Adipocyte (in vitro differentiated cells): ENCODE measurements at places on chromosomes 6 and 20.
A peak's percentile ranks its signal among the peaks of the same experiment; 100 is the strongest.

DNA sequence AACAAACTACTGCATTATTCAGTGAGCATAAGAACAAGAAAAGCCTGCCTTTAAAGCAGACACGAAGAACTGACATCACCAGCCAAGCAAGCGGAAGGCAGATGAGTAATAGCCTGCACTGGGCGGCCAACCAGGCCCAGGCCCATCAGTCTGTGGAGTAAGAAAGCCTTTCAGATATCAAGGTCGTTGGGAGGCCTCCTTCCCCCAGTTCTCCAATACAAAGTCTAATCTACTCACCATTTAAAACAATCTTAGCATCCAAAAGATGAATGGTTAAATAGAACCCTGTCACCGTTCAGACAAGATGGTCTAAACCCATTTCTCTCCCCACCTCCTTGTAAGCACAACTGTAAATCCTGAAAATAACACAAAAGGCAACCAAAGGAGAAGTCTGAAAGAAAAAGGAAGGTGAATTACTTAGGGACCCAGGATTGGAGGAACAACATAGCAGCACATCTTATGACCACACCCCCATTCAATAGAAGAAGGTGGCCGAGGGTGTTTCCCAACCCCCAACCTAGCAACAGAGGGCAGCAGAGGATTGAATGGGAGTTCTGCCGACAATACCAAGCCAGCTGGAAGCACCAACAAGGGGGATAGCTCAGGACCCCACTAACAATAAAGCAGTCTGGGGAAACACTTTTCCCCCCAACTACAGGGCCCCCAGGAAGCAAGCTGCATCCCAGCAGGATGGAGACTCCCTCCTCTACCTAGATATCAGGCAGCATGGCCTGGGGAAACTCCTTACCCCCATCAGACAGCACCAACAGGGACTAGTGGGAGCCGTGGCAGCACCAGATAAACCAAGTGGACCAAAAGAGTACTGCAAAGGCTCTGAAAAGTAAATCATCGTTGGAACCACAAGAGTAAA lies 67.9 kb downstream of the ZHX3 start:
- peak; percentile 89 for DNase-seq

DNA sequence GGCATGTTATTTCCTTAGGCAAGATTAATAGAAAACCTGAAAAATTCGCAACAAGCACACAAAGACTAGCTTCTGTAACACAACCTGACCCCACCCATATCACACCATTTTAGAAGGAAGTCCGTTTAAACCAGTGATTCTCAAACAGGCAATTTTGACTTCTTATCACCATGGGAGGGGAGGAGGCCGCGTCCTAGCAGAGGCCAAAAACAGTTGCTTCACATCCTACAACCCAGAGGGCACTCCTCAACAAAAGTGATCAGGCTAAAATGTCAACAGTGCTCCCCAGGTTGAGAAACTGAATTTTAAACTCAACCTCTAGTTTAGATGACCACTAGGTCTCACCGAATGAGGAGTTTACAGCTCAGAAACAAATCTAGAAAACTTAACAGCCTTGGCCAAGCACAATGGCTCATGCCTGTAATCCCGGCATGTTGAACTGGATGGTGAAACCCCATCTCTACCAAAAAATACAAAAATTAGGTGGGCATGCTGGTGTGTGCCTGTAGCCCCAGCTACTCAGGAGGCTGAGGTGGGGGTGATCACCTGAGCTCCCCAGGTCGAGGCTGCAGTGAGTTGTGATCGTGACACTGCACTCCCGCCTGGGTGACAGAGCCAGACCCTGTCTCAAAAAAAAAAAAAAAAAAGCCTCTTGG lies 3.4 kb downstream of the SNX5 start:
- no peak for DNase-seq

DNA sequence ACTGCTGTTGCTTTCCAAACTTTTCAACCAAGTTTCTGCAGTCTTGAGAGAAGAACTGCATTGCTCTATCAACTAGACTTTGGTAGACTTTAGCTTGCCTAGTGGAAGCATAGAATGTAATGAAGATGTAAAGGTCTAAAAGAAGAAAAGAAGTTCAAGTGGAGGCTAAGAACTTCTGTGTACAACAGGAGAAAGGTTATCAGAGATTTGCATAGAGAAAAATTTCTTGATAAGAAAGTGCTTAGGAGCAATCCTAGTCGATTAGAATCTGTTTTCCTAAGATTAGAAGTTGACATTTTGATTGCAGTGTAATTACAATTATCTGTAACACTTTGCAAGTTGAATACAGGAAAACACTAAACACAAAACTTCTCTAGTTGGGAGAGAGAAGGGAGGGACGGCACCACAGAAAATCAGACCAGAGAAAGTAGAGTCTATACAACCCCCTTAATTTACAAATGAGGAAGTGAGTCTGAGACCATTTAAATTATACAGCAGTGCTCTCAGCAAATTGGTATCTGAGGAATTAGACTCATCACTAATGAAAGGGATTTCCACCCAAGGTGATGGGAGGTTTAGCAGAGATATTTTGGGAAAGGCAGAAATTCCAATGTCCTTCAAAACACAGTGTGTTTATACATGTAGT lies 194.3 kb upstream of the MARCKS start:
- no peak for DNase-seq

- DNase-seq = peak; percentile 60
These were observed 780 bp upstream of the TAF4 start for GRCh38 chr20:62066339-62066982.

GRCh38 chr6:144346719-144347447 lies 61.7 kb downstream of the UTRN start:
- peak; percentile 67 for DNase-seq

DNA sequence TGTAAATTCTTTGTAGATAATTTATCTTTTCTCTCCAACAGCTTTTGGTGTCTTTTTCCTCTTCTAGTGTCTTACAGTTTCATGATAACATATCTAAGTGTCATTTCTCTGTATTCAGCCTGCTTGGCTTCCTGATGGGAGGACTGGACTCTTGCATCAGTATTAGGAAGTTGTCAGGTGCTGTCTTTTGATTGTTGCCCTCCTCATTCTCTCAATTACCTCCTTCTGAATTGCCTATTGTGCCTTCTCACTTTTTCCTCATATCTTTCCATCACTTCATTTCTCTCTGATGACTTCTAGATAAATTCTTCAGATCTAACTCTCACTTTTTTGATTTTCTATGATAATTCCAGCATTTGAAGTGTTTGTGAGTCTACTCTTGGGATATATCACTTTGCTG lies 154.4 kb upstream of the MLIP start:
- DNase-seq = no peak

GRCh38 chr6:54747955-54748354 lies 98.6 kb upstream of the FAM83B start:
- no peak for DNase-seq

GRCh38 chr20:37534401-37535157 lies 6.9 kb upstream of the BLCAP start:
- peak; percentile 91 for DNase-seq

DNA sequence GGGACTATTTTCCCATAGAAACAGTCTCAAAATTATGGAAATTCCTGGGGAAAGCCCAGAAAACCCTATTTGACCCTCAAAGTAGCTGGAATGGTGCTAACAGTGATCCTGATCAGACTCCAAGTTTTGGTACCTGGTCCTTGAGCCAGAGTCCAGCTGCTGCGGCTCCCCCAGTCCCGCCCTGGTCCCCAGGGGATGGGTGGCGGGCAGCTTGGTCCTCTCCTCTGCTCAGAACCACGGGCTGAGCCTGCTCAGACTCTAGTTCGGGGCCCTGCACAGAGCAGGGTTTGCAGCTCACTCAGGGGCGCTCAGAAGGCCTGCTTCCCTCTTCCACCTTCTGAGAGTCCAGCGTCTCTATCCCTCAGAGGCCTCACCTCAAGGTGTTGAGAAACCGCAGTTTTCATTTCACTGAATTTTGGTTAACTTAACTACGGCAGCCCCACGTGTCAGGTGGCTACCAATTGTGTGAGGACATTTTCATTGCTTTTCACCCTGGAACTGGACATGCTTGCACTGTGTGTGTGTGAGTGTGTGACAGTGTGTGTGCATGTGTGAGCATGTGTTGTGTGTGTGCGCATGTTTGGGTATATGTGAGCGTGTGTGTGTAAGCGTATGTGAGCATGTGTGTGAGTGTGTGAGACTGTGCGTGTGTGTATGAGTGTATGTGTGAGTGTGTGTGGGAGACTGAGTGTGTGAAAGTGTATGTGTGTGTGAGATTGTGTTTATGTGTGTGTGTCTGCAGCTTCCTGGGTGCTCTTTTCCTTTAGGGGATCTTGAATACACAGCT lies 44.2 kb upstream of the PDE10A start:
- DNase-seq = no peak

GRCh38 chr20:58625585-58625984 lies 25.5 kb upstream of the STX16 start:
- no peak for DNase-seq

- DNase-seq = no peak
These were observed 235.3 kb downstream of the TMEM242 start for GRCh38 chr6:157087974-157088373.

DNA sequence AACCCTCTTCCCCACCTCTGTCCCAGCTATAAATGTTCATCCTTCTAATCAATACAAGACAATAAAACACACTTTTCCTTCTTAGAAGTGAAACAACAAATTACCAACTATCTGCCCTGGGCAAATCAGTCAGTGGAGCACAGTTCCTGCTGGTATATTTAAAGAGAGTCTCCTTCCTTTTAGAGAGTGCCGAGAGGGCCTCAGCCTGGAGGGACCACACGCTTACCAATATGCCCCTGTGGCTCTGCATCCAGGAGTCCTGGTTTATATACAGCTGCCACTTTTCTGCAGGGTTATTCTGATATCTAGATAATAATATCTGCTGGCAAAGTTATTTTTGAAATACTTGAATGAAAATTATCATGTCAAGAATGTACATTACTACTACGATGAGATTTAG lies 87.4 kb upstream of the KCNK16 start:
- no peak for DNase-seq

- peak; percentile 94 for DNase-seq
These were observed 175.1 kb upstream of the JAG1 start for GRCh38 chr20:10848810-10849370.

GRCh38 chr20:22623211-22623610 lies 38.8 kb upstream of the FOXA2 start:
- no peak for DNase-seq

- DNase-seq = peak; percentile 34
These were observed 1.7 kb upstream of the DLL1 start for GRCh38 chr6:170292407-170293158.

DNA sequence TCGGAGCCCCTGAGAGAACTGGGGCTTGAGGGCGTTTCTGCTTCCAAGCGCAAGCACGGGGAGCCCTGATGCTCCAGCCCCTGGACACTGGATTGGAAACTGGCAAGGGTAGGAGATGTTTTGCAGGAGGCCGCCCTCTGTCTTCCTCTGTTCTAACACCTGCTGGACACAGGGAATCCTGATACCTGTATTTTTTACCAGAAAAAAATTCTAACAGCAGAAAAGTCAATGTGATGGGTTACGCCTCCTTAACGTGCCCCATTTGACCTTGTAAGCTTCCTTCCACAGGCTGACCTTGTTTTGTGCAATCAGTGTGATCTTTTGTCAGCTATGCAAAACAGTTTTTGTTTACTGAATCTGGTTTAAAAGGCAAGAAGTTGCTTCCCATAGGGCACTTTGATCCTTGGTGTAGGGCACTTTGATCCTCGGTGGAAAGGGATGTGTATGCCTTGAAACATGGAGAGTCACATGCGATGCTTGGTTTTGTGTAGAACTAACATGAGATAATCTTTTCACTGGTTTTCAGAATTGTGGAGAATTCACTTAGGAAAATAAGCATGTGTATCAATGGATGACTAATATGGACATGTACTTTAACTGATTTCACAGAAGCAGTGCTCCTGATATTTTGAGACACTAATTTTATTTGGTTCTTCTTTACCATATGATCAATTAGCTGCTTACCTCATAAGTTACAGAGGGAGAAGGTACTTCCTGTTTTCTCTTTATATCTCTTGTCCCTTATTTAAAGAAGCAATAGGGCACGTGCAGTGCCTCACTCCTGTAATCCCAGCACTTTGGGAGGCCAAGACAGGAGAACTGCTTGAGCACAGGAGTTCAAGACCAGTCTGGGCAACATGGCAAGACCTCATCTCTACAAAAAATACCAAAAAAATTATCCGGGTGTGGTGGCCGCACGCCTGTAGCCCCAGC lies 59.9 kb upstream of the MAP3K4 start:
- peak; percentile 4 for DNase-seq

- no peak for DNase-seq
These were observed 6.4 kb downstream of the SNPH start for GRCh38 chr20:1272368-1273100.

DNA sequence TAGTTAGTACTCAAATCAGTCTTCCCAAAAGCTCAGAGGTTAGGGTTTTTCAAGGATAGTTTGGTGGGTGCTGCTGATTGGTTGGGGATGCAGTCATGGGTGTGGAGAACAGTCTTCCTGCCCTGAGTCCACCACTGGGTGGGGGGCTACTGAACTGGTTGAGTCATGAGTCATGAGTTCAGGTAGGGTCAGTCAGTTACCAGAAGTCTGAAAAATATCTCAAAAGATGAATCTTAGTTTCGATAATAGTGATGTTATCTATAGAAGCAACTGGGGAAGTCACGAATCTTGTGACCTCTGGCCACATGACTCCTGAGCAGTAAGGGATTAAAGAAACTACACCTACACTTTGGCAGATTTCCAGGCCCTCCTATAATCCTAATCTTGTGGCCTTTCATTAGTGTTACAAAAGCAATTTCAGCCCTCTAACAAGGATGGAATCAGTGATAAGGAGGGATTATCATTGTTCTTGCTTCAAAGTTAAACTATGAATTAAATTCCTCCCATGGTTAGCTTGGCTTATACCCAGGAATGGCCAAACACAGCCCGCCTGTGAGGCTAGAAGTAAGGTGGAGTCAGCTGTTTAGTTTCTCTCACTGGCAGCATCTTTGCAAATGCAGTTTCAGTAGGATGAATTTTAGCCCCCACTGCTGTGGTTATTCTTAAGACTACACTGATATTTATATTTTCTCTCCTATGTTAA lies 33.3 kb upstream of the NKAIN2 start:
- DNase-seq = no peak

DNA sequence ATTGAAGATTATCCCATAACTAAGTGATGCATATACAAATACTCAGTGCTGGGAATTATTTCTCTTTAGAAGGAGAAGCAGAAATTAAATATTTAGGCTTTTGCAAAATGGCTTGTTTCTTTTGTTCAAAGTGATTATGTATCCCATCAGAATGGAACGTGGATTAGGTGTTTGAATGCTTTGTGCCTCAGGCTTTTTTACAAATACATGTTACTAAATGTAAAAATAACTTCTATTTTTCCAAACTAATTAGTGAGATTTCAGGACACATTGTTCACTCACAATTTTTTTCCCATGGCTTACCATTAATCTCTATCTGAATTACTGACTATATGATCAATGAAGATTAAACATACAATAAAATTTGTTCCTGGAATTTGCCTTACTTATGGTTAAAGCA lies 925.9 kb upstream of the CITED2 start:
- DNase-seq = no peak

- no peak for DNase-seq
These were observed 363.8 kb upstream of the SULF2 start for GRCh38 chr20:48148916-48149672.

DNA sequence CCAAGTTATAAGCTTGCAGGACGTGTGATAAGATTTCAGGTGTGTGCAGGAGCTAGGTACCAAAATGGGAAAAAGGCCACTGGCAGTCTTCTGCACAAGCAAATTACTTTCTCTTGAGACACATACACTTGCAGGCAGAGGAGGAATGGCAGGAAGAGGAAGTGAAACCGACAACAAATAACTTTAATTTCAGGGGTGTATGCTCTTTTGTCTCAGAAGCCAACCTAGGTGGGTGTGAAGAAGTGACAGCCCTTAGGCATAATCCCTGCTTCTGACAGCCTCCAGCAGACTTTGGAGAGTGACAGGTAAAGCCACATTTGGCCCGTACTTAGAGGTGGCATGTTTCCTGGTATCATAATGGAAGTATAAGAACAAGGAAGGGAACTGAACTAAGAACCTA lies 118.8 kb upstream of the TRAF3IP2 start:
- no peak for DNase-seq
